GM19239 (cell line): ENCODE measurements at places on chromosomes 4 and X.

DNA sequence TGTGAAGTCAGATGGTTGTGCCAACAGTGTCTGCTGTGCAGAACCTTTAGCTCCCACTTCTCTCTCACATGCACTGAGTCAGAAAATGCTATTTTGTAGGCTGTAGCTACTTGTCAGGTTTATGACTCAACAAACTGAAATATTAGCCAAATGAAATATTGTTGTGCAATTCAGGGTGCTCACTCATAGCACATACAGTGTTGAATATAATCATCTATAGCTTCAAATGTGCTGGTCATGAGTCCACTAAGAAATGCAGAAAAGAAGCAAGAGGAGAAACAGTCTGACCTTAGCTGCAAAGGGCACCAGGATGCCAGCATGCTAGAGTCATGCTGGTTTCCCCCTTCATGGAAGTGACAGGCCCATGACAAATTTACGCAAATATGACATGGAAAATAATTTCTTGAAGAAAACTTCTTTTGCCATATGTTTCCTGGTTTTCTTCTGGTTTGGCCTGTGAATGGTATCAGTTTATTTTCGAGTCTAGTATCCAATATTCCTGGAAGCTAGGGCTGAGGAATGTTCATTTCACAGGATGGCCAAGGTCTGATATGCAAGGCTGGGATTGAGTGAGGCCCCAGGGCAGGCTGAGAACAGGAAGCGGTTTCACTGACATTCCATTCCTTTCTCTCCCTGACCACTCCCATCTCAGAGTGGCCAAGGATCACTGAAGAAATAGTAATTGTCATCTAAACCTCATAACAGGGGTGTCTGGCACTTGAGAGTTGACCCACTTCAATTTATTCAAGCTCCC, 10.3 kb upstream of the CXCL2 start:
- no peak for DNase-seq

- DNase-seq = no peak
Observed at GRCh38 chr4:113088050-113088449, 38.6 kb downstream of the ANK2 start.

DNA sequence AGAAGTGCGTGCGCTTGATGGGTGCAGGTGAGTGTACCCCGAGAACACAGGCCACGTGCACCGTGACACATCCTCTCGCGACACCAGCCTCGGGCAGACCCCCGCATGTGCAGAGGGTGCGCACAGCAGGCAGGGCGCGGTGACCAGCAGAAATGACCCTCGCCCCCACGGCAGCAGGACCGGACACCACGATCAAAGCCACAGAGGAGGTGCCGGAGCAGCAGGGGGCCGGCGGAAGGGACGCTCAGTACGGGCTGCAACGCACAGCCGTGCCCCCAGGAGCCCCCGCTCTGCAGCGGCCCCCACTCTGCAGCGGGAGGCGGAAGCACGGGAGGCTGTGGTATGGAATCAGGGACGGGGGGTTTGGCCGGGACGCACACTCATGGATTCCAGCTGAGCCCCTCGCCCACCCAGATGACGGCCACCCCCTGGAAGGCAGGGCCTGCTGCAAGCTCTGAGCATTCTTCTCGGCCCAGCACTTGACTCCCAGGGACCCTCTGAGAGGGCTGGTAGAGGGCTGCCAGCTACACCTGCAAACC, 17.1 kb downstream of the PPP2R3B start:
- DNase-seq = no peak

GRCh38 chrX:1170243-1170642, 42.2 kb downstream of the CRLF2 start:
- no peak for DNase-seq

- no peak for DNase-seq
Observed at GRCh38 chr4:144575181-144575580, 70.8 kb upstream of the HHIP start.

DNA sequence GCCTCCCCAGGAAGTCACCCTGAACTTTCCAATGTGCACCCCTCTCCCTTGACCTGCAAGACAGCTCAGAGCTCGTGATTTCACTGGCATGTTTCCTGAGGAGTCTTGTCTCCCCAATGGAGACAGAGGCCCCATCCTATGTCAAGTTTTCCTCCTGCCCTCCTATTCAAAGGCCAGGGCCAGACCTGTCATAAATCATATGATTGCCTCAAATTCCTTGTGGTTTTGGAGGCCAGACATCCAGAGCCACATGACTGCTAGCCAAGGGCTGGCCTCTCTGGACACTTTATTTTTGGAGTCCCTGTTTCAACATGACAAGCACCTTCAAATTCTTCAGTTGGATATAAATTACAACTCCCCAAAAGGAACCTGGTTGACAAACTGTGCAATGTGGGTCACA, 76.0 kb upstream of the TFDP3 start:
- no peak for DNase-seq
